ENCODE measurements at places on chromosomes 4 and X. TPM values are rescaled to one million over a fixed set of nuclear protein-coding genes. Genes with fewer than 3 reads are reported as not detected.

DNA sequence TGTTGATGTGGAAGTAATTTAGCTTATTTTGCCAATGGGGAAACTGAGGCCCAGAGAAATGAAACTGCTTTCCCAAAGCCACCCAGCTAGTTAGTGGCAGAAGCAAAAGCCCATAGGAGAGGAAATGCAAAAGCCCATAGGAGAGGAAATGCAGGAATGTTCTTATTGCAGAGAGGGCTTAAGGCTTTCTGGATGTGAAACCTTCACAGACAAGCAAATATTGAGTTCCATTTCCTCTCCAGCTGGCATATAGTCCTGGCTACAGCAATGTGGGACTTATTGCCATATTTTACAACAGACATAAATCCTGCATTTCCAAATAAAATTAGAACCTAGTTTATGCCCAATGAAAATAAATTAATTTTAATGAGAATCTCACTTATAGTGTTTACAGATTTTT, 69.7 kb downstream of the TMEM154 start:
- no peak overlapping the region for H3K27ac ChIP-seq
- no peak overlapping the region for H3K4me3 ChIP-seq
- no peaks in the 10 kb centered on the region for H3K4me1 ChIP-seq

GRCh38 chrX:20374900-20375438, 108.3 kb upstream of the RPS6KA3 start:
- H3K4me3 ChIP-seq: no peak overlapping the region
- no peak for DNase-seq
- H3K36me3 ChIP-seq: no peaks in the 10 kb centered on the region
- no peaks in the 10 kb centered on the region for H3K27me3 ChIP-seq
- H3K4me1 ChIP-seq: no peaks in the 10 kb centered on the region

DNA sequence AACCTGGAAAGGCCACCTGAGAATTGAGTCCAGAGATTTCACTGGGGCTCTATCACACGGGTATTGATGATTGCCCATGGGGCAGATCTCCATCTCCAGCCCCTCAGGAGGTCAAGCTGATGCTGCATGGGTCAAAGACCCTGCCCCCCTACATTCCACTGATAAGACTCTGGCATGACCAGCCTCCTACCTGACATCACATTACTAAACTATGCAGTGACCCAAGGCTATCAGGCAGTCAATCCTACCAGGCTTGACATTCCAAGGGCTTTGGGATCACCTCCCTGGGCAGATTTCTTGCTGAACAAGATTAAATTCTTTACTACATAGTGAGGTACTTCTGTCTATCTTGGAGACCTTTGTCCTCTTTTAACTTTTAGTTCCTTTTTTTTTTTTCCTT, 192.7 kb upstream of the STS start:
- no peaks in the 10 kb centered on the region for H3K4me1 ChIP-seq
- DNase-seq: no peak
- H3K36me3 ChIP-seq: no peaks in the 10 kb centered on the region

DNA sequence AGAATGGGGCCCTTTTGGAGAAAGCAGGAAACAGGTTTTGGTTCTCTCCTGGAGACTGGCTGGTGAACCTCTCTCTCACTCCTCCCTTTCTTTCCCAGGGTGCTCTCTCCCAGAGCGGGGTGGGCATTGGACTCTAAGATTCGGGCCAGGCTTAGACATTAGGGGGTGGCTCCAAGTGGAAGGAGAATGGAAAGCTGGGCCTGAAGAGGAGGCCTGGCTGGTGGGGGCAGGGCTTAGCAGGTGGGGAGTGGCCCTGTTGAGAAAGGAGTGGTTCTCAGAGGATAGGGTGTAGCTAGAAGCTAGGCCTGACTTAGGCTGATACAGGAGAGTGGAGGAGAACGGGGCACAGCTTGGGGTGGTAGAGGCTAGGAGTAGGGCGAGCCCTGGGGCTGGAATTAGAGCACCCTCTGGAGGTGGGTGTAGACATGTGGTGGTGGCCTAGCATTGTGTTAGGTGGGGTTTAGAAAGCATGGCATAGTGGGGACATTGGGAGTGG, 5.7 kb downstream of the PLP2 start:
- DNase-seq: no peak
- H3K36me3 ChIP-seq: peaks cover 19% of the 10 kb centered on the region
- H3K4me1 ChIP-seq: peaks cover 11% of the 10 kb centered on the region
- peak overlapping the region; percentile 27 for H3K27ac ChIP-seq
- no peak overlapping the region for H3K4me3 ChIP-seq

DNA sequence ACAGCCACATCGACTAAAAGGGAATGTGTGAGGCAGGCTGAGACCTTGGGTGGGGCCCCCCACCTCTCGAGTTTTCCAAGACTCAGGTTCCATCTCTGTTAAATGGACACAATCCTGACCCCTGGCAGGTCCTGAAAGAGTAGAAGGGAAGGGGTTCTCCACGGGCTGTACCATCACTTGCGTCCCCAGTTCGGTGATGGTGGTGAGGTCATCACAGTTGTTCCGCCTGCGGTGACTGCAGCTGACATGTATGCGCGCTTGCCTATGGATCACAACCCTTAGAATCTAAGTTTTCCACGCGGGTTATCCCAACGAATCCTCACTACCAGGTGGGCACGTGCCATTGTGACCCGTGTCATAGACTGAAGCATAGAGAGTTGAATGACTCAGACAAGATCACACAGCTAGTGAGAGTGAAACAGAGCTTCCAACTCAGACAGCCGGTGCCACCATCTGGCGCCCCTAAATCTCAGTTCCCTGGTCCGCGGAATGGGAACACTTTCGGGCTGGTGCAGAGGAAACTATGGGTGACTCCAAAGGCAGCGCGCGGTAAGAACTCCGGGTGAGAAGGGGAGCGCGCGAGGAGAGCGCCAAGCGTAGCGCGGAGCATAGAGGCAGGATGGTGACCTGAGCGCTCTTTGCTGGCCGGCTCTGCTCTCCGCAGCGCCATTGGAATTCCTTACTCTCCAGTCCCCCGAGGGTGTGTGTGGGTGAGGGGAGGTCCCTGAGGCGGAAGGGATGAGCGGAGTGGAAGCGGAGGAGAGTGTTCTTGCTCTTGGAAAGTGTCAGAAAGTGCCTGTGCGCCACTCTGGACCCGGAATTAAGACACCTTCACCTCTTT, 10.5 kb downstream of the MSX1 start:
- peak overlapping the region; percentile 26 for H3K4me3 ChIP-seq
- H3K27ac ChIP-seq: no peak overlapping the region
- H3K4me1 ChIP-seq: peaks cover 36% of the 10 kb centered on the region
- DNase-seq: no peak

SHROOM2 gene
- 8.2 TPM for total RNA-seq

MED14 gene
- total RNA-seq: 52.4 TPM

BANK1 gene
- 1.0 TPM for total RNA-seq

C4orf51 gene
- total RNA-seq: not detected

DNA sequence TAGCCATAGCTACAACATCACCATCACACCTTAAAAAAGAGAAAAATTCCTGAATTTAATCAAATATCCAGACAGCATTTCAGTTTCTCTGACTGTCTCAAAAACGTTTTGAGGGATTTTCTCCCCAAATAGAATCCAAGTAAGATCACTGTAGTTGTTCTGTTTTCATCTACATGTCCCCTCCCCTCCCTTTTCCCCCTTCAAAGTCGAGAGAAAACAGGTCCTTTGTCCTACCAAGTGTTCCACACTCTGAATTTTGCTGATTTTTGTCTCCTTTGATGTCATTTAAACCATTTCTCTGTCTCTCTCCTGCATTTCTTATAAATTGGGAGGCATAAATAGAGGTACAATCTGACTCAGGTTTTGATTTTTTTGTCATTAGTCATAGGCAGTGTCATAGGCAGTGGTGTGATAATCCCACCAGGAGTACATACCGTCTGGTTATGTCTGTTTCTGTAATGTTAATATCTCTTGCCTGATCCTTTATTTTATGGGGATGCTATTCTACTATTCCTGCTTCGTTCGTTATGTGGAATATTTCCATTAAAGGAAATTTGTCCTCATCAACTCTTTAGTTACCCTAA, 348.6 kb downstream of the PTTG2 start:
- H3K4me1 ChIP-seq: peaks cover 13% of the 10 kb centered on the region
- no peak overlapping the region for H3K27ac ChIP-seq
- no peaks in the 10 kb centered on the region for H3K36me3 ChIP-seq

CT45A3 gene
- not detected for total RNA-seq

GYG2 gene
- 9.7 TPM for total RNA-seq
